Activated CD8-positive, alpha-beta memory T cell treated with anti-CD3 and anti-CD28 coated beads for 4 hours (primary cell): ENCODE measurements at places on chromosomes 7 and 10.

DNA sequence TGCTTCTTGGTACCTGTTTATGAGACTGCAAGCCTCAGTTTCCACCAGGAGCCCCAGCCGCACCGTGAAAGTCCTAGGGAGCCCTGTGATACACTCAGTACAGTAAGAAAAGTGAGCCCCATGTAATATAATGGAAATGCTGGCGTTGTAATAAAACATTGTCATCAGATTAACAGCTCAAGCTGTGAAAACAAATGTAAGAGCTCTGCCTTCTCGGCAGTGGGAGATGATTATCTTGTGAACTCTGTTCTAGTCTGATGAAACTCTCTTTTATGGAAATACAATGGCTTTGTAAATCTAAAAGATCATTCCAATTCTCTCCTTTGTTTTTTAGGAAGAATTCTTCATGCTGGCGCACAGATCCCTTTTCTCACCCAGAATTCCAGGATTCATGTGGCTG lies 299.9 kb downstream of the ABCA13 start:
- no peak for DNase-seq

GRCh38 chr7:7884855-7885254 lies 83.7 kb upstream of the GLCCI1 start:
- no peak for DNase-seq

- no peak for DNase-seq
Observed at GRCh38 chr10:74949034-74949832, 122.8 kb downstream of the KAT6B start.

- no peak for DNase-seq
Observed at GRCh38 chr7:152619027-152619739, 56.8 kb downstream of the XRCC2 start.

DNA sequence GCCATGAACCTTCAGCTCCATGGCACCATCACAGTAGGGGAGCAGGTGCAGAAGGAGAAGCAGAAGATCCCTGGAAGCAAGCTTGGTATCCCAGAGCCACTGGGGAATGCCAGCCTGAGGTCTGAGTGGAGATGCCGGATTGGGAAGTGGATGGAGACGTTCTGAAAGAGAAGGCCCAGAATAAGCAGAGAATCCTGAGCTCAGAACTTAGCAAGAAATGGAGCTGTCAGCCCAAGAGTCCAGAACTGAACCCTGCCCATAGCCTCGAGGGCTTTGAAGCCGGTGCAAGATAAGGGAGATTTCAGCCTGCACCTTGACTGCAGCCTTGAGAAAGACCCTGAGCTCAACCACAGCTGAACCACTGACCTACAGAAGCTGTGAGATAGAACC lies 13.9 kb upstream of the GDF10 start:
- DNase-seq, result no peak

DNA sequence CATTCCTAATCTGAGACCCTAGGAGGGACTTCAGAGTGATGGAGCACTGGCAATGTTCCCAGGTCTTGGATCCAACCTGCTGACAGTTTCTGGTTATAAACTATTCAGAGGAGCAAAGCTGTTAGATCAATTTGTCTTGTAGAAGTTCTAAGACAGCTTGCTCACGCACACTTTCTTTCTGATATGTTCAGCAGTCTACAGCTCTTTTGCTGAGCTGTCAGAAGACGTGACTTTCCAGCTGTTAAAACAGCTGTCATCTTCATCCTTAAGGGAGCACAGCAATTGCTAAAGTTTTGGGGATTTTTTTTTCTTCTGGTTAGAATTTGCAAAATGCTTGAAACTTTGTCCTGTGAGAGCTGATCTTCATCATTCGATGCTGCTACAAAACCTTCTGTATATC lies 823.1 kb downstream of the SORCS1 start:
- no peak for DNase-seq

GRCh38 chr10:113385021-113385999 lies 167.5 kb upstream of the HABP2 start:
- peak; percentile 6 for DNase-seq
